ENCODE measurements at places on chromosomes 7 and 10.

- DNase-seq: no peak
These were observed 201.1 kb downstream of the PPP1R3A start for GRCh38 chr7:113717739-113718138.

DNA sequence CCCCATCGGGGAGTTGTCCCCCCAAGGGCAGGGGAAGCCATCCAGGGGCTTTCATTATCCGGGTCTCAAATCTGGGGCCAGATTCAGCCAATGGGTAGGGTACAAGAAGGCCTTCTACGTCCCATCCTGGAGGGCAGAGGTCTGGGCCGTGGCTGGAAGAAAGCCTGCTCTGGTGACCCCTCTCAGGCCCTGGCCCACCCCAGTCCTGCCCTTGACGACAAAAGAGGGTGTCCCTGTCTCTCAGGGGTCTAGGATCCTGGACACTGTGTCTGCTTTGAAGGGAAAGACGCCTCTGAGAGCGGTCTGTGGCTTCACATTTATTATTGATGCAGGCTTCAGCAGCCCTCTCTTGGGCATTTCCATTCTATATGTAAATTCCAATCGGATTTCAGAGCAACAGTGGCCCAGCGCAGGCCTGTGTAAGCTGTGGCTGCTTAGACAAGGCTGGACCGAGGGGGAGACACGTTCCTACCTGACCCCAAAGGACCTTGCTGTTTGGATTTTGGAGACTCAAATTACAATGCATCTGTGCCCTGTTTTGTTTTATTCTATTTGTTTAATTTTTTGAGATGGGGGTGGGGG lies 83.2 kb upstream of the BAIAP2L1 start:
- DNase-seq: no peak

GRCh38 chr10:11098666-11099065 lies 81.0 kb downstream of the CELF2 start:
- no peak for DNase-seq

GRCh38 chr10:58955615-58956014 lies 220.8 kb upstream of the PHYHIPL start:
- DNase-seq: no peak

- DNase-seq: no peak
These were observed 115.8 kb upstream of the VSTM2A start for GRCh38 chr7:54426406-54426805.

DNA sequence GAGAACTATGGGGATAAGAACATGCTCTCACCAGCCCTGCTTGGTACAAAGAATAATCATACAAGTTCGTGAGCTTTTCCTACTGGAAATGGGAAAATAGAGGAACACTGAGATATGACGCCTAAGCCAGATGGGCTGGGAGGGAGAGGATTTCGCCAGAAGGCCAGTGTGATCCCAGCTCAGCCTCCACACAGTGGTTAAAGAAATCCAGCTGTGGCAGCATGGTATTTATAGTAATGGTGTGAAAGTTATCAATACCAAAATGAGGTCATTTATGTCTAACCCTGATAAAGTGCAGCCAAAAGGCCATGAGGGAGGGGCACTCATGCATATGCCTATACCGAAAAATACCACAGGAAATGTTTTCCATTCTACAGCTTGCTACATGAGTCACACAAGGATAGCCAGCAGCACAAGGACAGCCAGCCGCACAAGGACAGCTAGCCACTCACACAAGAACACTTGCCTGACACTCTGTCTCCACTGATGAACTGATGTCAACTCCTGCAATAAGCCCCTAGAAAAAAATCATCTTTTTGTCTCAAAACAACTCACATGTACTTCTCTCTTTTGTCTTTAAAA lies 49.4 kb downstream of the FRMPD2 start:
- DNase-seq: no peak

DNA sequence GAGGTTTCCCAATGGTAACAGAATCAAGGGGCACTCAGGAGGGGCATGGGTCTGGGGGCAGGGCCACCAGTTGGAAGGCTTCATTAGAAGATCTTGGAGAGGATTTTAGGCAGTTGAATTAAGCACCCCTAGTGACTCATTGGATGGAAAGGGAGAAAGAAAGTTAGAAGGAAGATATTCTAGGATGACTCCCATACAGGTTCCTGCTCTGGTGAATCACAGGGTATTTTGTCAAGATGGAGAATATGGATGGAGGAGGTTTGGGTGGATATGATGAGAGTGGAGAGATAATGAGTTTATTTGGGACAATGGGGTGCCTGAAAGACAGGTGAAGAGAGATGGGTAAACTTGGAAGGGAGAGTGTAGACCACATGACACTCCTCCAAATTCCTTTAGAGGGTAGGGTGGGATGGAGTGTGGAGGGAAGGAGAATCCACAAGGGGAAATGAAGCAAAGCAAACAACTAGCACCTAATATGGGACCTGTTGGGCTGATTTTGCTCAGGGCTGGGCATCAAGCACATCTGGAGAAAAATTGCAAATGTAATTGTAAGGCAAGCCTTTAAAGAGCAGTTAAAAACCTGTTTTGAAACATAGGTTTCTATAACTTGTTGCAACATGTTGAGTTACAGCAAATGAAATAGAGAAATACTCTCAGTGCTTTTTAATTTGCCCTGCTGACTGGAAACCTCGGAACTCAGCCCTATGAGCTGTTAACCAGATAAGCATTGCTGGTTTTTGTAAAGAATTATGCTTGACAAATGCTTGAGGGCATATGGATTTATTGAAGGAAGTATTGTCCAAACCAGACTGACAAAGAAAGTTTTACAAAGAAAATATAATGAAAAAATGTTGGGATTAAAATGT lies 2.9 kb upstream of the ENTPD7 start:
- no peak for DNase-seq

- DNase-seq: no peak
These were observed 28.9 kb downstream of the LRRC27 start for GRCh38 chr10:132360766-132361447.

- no peak for DNase-seq
These were observed 13.7 kb upstream of the CLDN4 start for GRCh38 chr7:73817121-73817520.

DNA sequence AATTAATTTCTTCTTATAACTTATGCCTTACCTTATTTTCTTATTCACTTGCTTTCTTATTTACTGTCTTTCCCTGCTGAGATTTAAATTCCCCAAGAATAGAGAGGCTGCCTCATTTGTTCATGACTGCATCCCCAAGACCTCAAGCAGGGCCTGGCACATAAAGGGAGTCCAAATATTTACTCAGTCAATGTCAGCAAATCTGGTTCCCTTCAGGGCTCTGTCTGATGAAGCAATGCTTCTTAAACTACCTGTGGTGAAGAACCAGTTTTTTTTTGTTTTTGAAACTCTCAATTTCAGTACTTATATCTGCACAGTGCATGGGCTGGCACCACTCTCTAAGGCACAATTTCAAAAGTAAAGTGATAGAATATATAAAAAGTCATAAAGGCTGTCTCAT lies 4.7 kb downstream of the ZNF239 start:
- no peak for DNase-seq

DNA sequence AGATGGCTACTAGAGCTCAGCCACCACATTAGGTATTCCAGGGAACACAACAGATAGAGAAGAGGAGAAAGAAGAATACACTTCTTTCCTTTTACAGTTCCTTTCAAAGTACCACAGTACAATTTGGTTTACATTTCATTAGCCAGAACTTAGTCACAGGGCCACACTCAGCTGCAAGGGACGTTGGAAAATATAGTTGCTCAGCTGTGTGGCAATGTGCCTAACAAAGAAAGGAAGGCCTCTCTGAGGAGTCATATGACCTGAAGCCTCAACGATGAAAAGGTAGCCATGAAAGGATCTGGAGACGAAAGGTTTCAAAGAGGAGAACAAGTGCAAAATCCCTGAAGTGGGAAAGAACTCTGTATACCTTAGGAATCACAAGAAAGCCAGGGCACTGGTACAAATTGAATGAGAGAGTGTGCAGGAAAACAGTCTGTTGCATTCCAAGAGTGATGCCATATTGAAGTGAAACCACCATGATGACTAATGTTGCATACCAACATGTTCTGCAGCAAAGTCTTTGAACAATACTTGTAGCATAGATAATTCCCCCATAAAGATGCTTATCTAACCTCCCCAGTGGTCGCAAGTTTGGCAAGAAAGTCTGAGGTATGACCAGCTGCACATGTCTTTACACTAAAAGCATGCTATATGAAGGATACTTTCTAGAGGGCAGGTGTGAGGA lies 278.9 kb downstream of the HPSE2 start:
- peak; percentile 83 for DNase-seq

GRCh38 chr10:47107007-47107747 lies 192.8 kb upstream of the GDF10 start:
- no peak for DNase-seq

DNA sequence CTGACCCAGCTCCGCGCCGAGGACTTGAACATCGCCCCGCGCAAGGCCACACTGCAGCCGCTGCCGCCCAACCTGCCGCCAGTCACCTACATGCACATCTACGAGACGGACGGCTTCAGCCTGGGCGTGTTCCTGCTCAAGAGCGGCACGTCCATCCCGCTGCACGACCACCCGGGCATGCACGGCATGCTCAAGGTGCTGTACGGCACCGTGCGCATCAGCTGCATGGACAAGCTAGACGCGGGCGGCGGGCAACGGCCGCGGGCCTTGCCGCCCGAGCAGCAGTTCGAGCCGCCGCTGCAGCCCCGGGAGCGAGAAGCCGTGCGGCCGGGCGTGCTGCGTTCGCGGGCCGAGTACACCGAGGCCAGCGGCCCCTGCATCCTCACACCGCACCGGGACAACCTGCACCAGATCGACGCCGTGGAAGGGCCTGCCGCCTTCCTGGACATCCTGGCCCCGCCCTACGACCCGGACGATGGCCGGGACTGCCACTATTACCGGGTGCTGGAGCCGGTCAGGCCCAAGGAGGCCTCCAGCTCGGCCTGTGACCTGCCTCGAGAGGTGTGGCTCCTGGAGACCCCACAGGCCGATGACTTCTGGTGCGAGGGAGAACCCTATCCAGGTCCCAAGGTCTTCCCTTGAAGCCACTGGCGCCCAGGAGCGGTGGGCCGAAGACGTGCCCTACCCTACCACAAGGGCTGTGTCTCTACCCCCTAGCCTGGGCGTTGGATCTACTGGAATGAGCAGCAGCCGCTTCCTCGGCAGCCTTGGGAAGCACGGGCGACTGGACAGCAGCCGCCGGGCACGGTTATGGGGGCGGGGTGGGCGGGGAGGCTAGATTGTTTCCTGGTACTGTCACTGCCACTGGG lies 945 bp downstream of the ADO start:
- peak; percentile 32 for DNase-seq

DNA sequence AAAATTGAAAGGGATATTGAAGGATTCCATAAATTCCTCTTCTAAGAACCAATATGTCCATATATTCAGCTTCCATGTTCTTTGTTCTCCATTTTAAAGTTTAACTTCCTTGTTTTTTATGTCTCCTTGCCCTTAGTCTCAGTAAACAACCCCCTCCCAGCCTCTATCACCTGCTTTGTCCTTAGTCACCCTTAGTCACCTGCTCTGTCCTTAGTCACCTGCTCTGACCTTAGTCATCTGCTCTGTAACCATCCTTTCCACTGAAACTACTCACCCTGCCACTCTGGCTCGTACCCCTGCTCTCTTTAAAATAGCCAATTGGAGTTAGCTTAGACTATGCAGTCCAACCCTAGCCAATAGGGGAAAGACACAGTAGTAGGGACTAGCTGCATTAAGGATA lies 136.2 kb upstream of the TMEM106B start:
- DNase-seq: no peak

DNA sequence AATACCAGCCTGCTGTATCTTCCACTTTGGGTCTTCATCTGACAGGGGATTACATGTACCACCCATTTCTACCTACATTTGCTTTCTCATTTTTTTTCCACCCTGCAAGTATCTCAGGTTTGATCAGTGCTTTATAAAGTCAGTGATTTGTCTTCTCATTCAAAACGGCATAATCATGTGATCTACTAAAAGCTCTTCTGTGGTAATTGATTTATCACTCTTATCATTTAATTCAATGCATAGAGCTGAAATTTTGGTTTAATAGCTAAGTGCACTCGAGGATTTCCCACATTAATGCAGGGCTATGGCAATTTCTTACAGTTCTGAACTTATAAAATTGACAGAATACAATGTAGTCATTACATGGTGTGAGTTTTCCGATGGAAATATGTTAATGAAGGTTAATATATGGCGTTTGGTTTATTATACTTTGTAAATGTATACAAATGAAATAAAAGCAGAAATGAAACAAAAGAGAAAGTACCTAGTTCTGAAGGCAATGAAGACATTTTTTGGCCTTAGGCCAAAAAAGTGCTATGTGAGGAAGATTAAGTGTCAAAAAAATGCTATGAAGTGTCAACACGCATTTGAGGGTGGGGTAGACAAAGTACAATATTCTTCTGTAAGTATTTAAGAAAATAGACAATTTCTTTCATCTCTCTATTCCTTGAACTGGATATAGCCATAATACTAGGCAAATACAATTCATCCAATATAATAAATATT lies 457.3 kb downstream of the ETV1 start:
- no peak for DNase-seq

GRCh38 chr7:129471402-129471827 lies 30.9 kb upstream of the SMKR1 start:
- DNase-seq: no peak

- DNase-seq: no peak
These were observed 92.4 kb downstream of the MICALL2 start for GRCh38 chr7:1366801-1367405.

DNA sequence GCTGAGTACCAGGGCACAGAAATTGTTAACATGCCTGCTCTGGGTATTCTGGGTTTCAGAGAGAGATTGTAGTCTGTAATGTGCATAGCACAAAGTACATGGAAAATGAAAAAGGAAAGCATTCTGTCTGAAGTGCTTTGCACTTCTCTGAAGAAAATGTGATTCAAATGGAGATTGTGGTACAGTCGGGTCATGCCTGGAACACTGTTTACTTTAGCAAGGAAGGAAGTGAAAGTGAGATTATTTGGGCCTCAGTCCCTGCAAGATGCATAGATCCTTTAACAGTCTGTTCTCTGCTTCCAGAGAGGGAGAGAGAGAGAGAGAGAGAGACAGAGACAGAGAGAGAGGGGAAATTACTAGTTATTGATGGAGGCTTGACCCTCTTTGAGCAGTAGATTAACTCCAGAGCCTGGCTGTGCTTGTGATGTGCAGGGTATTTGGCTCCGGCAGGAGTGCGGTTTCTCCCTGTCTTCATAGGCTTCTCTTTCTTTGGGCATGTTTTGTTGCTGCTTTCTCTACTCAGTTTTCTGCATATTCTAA lies 5.4 kb downstream of the VWC2 start:
- no peak for DNase-seq

- DNase-seq: no peak
These were observed 176.4 kb downstream of the XPNPEP1 start for GRCh38 chr10:109746861-109747260.

DNA sequence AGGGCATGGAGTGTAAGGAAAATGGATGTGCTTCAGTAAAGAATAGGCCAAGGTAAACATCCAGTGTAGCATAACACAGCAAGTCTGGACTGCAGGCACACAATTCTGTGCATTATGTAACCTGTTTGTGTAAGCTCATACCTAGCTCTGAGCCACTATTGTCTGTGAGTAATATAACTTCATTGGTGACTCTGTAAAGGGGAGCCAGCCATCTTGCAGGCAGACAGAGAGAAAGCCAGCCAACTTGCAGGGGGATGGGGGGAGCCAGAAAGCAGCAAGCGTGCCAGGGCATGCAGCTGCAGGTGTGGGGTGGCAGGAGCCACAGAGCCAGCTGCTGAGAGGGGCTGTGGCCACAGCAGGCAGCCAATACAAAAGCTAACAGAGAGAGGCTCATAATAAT lies 449.2 kb downstream of the IPMK start:
- no peak for DNase-seq

- DNase-seq: peak; percentile 18
These were observed 44.9 kb downstream of the POLR1F start for GRCh38 chr7:19663816-19664462.

Measured in HCEC 1CT (cell line).